ENCODE measurements at places on chromosomes 4 and X.

- DNase-seq: no peak
- no peaks in the 10 kb centered on the region for H3K4me1 ChIP-seq
- no peak overlapping the region for H3K4me3 ChIP-seq
- H3K36me3 ChIP-seq: no peaks in the 10 kb centered on the region
- H3K27me3 ChIP-seq: no peaks in the 10 kb centered on the region
These were observed 333.8 kb downstream of the ANK2 start for GRCh38 chr4:113383111-113383785.

DNA sequence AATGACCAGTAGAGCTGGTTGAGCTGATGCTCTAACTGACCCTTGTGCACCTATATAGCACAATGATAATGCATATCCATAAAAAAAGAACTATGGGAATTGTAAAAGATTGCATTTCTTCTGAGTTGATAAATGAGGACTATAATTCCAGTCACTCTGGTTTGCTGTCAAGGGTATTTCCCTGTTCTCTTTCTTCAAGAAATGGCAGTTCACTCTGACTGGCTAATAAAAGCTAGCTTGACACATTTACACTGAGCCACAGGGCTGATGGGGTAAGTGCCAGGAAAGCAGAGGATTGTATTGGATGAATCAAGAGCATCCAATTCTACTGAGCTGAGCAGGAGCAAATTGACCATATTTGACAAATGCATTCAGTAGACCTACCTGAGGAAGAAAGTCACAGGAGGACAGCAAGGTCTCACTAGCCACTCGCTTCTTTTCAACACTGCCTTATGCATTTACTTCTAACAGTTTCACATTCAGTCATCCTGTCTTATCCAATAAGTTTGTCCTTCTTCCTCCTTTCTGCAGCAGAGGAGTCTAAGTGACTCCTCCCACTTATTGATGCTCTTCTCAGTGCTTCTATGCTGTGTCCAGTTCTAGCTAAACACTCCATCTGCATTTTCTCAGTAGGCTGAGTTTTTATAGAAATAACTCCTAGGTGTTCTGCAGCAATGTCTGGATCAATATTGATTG, 43.0 kb downstream of the RBMX2 start:
- H3K27ac ChIP-seq: no peak overlapping the region
- H3K4me1 ChIP-seq: no peaks in the 10 kb centered on the region
- H3K36me3 ChIP-seq: no peaks in the 10 kb centered on the region
- no peaks in the 10 kb centered on the region for H3K27me3 ChIP-seq

- H3K27me3 ChIP-seq: no peaks in the 10 kb centered on the region
- H3K4me1 ChIP-seq: peaks cover 20% of the 10 kb centered on the region
- DNase-seq: no peak
- H3K4me3 ChIP-seq: no peak overlapping the region
- H3K36me3 ChIP-seq: no peaks in the 10 kb centered on the region
These were observed 55.9 kb downstream of the RBM47 start for GRCh38 chr4:40573593-40574311.

GRCh38 chr4:16598597-16599206, 299.7 kb downstream of the LDB2 start:
- H3K27ac ChIP-seq: no peak overlapping the region
- no peak overlapping the region for H3K4me3 ChIP-seq
- no peaks in the 10 kb centered on the region for H3K4me1 ChIP-seq
- H3K27me3 ChIP-seq: no peaks in the 10 kb centered on the region
- no peak for DNase-seq
- no peaks in the 10 kb centered on the region for H3K36me3 ChIP-seq

DNA sequence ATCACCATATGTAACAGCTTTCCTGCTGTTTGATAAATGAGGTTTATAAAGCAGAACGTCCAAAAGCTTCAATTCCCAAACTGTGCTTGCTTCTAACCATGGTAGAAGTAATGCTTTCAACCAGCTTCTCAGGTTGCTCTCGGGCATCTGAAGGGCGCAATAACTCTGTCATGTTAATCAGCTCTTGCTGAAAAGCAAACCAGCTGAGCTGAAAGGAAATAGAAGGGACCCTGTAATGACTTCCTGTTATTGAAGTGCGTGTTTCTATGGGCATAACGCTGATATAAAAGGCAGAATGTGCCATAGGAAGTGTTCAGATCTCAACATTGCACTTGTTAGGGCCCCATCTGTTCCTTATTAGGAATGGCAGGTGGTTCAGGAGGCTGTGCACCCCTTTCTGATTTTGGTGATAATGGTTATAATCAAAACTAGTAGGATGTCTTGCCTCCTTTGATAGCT, 21.2 kb downstream of the HERC3 start:
- no peak overlapping the region for H3K4me3 ChIP-seq
- H3K4me1 ChIP-seq: peaks cover 22% of the 10 kb centered on the region
- DNase-seq: no peak
- H3K36me3 ChIP-seq: no peaks in the 10 kb centered on the region
- no peaks in the 10 kb centered on the region for H3K27me3 ChIP-seq

- H3K4me3 ChIP-seq: no peak overlapping the region
- no peaks in the 10 kb centered on the region for H3K36me3 ChIP-seq
- no peak overlapping the region for H3K27ac ChIP-seq
- DNase-seq: no peak
These were observed 9.4 kb downstream of the TMEM187 start for GRCh38 chrX:153981771-153982533.
